ENCODE measurements at places on chromosomes 5 and 9.

- no peak for DNase-seq
Measured at GRCh38 chr5:121478636-121479035, 373.0 kb upstream of the FTMT start.

GRCh38 chr5:132901036-132901435 lies 27.6 kb downstream of the LEAP2 start:
- DNase-seq, result no peak

- no peak for DNase-seq
Measured at GRCh38 chr9:93900971-93901861, 53.9 kb downstream of the BARX1 start.

GRCh38 chr9:125759764-125760129 lies 12.6 kb downstream of the PBX3 start:
- no peak for DNase-seq

DNA sequence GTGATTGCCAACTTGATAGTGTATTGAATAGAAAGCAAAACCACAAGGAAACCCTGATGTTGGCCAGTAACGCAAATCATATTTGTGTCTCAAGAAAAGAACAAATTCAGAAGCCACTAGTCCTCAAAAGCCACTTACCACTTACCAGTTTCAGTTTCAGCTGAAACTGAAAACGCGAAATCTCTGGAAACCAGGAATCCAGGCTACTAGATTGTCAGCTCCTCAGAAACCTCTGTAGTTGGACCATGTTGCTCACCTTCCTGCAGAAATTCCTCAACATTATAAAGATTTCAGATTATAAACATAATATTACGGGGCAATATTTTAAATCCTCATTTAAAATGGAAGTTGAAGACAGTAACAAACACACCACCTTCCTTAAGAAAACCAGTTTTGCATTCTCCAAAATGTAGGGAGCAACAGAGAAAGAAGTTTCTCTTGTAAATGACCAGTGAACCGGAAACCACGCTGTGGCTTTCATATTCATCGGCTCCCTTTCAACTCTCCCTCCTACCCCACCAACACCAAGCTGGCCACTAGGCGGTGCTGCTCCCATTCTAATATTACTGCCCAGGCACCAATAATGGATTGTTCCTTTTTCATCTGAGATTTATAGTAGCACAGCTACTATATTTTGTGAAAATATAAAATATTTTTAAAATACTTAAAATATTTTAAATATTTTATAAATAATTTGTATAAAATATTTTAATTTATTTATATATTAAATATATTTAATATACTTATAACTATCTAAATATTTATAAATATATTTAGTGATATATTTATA lies 8.7 kb upstream of the TMED7 start:
- peak; percentile 68 for DNase-seq

DNA sequence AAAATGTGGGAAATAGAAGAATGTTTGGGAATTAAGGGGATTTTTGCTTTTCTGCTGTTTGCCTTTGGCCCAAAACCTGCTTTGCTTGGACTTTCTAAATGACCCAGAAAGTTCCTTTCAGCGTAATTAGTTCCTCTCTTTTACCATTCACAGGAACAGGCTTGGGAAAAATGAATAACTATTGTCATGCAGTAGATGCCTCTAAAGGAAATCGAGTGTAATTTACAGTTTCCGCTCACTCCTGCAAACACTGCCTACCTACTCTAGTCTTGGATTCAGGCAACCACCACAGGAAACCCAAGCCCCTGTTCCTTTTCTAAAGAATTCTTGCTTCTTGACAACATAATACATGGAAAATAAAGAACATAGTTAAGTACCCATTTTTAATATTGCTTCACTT lies 25.0 kb downstream of the TTC23L start:
- DNase-seq, result no peak

- no peak for DNase-seq
Measured at GRCh38 chr5:144284931-144285502, 114.3 kb downstream of the KCTD16 start.

- DNase-seq, result no peak
Measured at GRCh38 chr9:4011054-4011453, 288.8 kb downstream of the GLIS3 start.

- no peak for DNase-seq
Measured at GRCh38 chr5:17149786-17150185, 67.6 kb upstream of the BASP1 start.

Measured in activated gamma-delta T cell treated with anti-CD3 and anti-CD28 coated beads, Interleukin-2, amount 50 U/mL, for 16 hours (primary cell).